ENCODE measurements at places on chromosomes 4 and X.

DNA sequence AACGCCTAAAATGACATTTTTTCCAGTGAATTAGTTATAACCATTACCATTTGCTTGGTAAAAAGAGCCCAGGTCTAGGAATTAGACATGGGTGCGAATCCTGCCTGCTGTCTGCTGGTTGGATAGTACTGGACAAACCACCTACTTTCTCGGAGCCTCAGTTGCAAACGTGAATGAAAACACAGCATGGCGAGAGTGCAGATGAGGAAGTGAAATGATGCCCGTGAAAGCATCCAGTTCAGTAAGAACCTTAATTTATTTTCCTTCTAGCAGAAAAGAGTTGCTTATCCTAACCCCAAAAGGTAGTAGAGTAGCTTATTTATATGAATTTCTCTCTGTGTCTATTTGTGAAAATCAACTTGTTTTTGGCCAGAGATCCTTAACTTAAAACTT is 171.4 kb upstream of the GALNT7 start:
- DNase-seq, result no peak

DNA sequence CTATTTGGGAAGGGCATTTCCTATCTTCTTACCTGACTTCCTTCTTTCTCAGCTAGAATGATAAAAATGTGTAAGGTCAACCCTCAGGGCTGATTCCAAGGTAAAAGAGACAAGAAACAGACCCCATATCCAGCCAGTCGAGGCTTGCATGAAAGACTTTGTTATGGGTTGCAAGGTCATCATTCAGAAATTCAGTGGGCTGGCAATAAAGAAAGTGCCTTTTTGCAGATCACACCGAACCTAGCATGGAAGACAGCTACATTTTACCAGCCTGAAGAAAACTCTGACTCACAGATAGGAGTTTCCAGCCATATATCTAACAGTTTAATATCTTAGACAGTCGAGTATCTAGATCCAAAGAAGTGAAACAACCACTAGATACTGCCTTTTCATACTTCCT is 87.4 kb downstream of the PDGFC start:
- DNase-seq, result no peak

- DNase-seq, result no peak
Observed at GRCh38 chr4:39467464-39467863, 8.6 kb downstream of the LIAS start.

DNA sequence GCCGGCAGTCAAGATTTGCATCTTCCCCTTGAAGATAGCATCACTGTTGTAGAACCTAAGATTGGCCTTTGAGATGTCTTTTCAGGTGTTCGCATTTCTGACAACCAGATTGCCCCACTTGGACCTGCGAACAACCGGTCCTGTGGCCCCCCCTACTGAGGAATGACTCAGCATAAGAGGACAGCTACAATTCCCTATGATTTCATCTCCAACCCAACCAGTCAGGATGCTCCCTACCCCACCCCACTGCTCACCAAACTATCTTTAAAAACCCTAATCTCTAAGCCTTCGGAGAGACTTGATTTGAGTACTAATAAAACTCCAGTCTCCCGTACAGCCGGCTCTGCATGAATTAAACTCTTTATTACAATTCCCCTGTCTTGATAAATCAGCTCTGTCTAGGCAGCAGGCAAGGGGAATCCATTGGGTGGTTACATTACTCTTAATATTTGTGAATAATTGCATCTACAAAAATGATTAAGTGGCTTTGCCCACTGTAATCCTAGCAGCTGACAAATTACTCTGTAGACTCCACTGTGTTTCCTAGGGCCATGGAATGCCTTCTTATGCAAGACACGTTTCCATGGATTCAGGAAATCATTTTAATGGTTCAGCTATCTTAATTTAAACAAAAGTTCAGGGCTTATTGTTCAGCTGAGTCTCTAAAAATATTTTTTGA is 95.4 kb downstream of the GPR143 start:
- DNase-seq, result peak; percentile 14

GRCh38 chr4:55186700-55187099 is 61.3 kb upstream of the KDR start:
- DNase-seq, result no peak

DNA sequence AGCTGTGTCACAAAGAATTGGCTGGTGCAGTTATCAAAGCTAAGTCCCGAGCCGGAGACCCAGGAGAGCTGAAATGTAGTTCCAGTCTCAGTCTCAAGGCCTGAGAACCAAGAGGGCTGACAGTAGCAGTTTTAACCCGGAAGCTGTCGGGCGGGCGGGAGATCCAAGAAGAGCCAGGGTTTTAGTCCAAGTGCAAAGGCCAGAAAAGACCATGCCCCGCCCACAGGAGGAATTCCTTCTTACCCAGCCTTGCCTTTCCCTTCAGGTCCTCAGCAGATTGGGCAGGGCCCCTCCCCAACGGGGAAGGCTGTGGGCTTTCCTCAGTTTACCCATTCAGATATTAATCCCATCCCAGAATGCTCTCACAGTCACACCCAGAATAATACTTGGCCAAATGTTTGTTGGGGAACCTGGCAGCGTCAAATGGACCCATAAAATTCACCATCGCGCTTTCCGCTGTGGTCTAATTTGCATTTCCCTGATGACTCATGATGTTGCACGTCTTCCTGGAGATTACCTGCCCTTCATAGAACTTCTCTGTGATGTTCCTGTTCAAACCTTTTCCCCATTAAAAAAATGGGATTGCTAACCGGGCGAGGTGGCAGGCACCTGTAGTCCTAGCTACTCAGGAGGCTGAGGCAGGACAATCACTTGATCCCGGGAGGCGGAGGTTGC is 16.2 kb downstream of the MAEA start:
- no peak for DNase-seq

- DNase-seq, result no peak
Observed at GRCh38 chrX:124619710-124620109, 273.3 kb downstream of the SH2D1A start.

DNA sequence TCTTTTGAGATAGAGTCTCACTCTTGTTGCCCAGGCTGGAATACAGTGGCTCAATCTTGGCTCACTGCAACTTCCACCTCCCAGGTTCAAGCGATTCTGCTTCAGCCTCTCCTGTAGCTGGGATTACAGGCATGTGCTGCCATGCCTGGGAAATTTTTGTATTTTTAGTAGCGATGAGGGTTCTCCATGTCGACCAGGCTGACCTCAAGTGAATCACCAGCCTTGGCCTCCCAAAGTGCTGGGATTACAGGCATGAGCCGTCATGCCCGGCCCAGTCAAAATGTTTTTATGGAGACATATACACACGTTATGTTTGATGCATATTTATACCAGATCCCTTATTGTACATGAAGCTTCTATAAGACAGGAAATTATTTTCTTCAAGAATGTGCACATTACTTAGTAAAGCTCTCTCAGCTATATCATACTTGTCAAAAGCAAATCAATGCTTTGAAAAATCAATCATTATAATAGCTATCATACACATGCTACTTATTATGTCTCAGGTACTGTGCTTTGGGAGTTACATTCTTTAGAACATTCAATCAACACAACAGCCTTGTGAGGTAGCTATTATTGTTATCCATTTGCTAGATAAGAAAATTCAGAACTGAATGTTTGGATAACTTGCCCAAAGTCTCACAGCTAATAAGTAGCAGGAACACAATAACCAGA is 269.2 kb downstream of the FSTL5 start:
- peak; percentile 3 for DNase-seq

- peak; percentile 56 for DNase-seq
Observed at GRCh38 chr4:72295966-72296557, 264.3 kb downstream of the NPFFR2 start.

- DNase-seq, result peak; percentile 65
Observed at GRCh38 chr4:113539408-113539807, 222.1 kb downstream of the CAMK2D start.
